ENCODE measurements at places on chromosomes 13 and 19.
A peak's percentile ranks its signal among the peaks of the same experiment; 100 is the strongest.

- peak; percentile 99 for DNase-seq
Measured at GRCh38 chr19:17555480-17555928, at the start of gene COLGALT1. Gene COLGALT1 (plus strand): TSS chr19:17555649. CDS start chr19:17555714, 65 bp downstream.

DNA sequence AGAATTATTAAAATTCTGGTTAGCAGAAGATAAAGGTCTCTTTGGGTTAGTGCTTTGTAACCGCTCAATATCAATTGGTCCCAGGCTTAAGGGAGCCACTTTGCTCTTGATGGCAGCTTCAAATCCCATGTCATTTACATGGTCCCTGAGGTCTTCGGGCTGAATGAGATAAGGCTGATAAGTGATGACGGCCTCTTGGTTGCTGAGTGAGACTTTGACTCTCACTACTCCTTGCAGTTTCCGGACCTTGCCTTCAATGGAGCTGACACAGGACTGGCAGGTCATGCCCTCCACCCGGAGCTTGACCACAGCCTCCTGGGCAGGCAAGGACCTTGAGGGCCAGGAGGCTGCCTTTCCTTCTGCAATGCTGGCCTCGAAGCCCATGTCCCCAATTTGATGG, 36.8 kb downstream of the ATP7B start:
- no peak for DNase-seq

GRCh38 chr13:51499841-51500240, 47.0 kb upstream of the INTS6 start:
- no peak for DNase-seq

DNA sequence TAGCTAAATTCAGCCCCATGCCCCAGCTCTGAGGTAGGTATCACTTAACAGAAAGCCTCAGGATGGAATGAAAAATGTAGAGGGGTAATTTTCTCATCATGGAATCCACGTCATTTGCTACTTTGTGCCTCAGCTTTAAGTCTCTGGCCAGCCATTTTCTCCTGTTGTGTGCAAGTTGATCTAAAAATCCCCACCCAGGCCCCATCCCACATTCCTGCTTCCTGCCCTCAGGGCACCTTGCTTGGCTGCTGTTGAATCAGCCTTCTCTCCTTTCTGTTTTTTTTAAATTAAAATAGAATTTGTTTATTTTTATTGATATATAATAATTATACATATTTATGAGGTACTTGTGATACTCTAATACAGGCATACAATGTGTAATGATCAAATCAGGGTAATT, 179.9 kb upstream of the TSHZ3 start:
- DNase-seq: no peak

DNA sequence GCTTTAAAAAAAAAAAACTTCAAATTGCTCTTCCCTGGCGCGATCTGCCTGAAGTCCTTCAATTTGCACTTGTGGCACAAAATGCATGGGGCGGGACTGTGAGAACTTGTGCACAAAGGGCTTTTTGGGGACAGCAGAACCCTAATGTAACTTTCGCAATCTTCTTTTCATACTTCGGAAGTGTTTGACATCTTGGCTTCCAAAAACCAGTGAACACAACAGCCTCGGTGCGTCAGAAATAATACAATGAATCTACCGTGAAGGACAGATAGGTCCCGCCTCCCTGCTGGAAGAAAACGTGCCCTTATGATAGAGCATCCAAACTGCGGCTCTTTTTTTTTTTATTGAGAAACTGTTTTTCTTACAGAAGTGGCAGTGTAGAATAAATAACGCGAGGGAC, 36.6 kb downstream of the KLF2 start:
- DNase-seq: no peak

DNA sequence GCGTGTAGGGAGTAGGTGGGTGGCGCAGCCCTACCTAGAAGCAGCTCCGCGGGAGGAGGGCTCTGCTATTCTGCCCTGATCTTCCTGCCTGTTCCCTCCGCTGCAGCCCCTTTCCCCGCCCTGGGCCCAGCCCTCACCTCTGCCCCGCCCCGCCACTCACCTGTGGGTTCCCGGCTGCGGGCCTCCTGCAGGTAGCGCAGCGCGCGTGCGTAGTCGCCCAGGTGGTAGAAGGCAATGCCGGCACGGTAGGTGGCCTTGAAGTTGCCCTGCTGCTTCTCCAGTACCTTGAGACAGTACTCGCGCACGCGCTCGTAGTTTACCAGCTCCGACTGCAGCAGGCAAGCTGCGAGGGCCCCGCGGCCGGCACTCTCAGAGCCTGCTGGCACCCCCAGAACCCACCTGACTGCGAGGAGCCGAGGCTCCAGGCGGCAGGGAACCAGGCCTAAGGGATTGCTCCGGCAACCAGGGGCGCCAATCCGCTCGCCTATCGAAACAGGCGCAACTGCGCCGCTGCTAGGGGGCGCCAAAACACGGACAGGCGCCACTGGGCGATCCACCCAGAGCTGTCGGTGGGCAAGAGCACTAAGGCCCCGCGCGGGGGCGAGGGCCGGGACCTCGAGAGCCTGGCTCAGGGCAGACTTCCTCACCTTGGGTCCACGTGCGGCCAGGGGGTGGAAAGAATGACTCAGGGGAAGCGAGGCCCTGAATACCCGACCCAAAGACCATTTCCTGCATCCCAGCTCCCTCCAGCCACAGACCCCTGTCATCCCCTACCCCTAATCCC, 965 bp downstream of the TTC9B start:
- no peak for DNase-seq

DNA sequence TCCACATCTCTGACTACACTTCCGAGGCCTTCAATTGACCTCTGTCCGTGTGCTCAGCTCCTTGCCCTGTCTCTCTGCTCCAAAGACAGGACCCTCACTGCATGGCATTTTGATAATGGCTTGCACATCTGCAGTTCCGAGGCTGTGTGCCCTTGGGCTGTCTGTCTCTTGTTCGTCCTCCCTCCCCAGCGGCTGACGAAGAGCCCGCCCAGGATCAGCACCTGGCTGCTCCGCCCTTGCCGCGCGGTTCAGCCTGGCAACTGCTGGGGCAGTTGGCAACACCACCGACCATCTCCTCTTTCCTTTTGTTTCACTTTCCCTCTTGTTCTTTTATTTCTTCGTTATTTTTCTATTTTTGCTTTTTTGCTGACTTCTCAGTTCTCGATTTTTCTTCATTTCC, 270.4 kb downstream of the TEX29 start:
- DNase-seq: no peak

GRCh38 chr19:1296078-1296477, 10.4 kb downstream of the EFNA2 start:
- DNase-seq: no peak

GRCh38 chr13:84431646-84432045, 549.4 kb upstream of the SLITRK1 start:
- DNase-seq: no peak

GRCh38 chr13:98751861-98752466, 508 bp downstream of the SLC15A1 start:
- peak; percentile 74 for DNase-seq

DNA sequence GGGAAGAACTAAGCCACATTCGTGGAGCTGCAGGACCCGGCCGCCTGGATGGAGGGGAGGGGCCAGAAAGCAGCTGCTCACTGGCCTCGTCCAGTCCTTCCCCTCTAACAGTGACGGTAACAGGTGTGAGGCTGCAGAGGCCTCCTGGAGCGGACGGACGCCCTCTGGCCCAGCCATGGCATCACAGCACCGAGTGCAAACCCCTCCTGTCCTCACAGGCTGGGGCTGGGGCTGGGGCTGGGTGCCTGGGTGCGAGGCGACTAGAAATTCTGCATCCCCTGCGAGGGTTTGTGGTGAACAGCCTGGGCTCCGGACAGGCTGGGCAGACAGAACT, 3.6 kb downstream of the MICOS13 start:
- DNase-seq: no peak

DNA sequence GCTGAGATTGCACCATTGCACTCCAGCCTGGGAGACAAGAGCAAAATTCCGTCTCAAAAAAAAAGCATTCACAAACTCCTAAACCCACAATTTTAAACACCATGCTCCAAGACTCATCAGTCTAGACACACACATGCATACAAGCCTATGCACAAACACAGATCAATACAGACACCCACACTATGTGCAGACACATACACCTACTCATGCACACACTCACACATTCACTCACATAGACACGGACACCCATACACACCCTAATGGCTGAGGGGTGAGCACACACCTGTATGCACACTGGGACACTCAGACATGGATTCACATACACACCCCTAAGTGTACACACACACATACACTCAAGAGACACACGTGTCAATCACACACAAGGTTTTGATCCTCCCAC, 9.3 kb downstream of the PNMA8B start:
- no peak for DNase-seq

- no peak for DNase-seq
Measured at GRCh38 chr13:90362707-90363106, 984.8 kb upstream of the MIR17HG start.

- DNase-seq: no peak
Measured at GRCh38 chr13:65836066-65836465, 1394.1 kb downstream of the PCDH9 start.

DNA sequence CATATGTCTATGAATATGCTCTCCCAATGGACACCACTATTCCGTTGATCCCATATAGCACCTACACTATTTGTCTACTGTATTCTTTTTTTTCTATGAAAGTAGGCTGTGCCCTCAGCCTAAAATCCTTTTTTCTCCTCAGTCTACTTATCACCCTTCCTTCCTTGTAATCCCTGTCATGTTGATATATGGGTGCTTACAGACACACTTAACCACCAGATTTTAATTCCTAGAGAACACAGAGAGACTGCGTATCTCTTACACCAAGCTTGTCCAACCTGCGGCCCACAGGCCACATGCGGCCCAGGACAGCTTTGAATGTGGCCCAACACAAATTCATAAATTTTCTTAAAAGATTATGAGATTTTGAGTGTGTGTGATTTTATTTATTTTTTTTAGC, 101.1 kb downstream of the ZAR1L start:
- DNase-seq: no peak

DNA sequence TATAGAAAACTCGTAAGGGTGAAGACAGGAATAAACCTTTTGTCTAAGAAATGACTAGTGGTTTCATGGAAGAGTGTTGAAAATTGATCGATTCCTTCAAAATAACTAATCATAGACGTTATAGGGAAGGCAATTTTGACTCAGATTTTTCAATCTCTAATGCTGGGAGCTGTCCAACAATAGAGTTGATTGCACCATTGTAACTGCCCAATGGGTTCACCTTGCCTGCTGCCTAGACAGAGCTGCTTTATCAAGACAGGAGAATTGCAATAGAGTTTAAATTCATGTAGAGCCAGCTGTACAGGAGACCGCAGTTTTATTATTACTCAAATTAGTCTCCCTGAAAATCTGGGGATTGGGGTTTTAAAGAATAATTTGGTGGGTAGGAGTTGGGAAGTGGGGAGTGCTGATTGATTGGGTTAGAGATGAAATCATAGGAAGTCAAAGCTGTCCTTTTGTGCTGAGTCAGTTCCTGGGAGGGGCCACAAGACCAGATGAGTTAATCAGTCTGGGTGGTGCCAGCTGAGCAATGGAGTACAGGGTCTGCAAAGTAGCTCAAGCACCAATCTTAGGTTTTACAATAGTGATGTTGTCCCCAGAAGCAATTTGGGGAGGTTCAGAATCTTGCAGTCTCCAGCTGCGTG, 16.8 kb upstream of the ADGRE2 start:
- DNase-seq: no peak

DNA sequence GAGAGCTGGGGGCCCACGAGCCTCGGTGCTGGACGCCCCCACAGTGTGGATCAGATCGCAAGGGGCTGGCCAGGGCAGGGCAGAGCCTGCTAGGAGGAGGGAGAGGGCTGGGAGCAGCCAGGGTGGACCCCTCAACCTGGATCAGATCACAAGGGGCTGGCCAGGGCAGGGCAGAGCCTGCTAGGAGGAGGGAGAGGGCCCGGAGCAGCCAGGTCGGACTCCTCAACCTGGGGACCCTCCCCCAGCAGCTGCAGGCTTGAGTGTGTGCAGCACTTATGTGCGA, 126.6 kb downstream of the KDM4B start:
- no peak for DNase-seq

DNA sequence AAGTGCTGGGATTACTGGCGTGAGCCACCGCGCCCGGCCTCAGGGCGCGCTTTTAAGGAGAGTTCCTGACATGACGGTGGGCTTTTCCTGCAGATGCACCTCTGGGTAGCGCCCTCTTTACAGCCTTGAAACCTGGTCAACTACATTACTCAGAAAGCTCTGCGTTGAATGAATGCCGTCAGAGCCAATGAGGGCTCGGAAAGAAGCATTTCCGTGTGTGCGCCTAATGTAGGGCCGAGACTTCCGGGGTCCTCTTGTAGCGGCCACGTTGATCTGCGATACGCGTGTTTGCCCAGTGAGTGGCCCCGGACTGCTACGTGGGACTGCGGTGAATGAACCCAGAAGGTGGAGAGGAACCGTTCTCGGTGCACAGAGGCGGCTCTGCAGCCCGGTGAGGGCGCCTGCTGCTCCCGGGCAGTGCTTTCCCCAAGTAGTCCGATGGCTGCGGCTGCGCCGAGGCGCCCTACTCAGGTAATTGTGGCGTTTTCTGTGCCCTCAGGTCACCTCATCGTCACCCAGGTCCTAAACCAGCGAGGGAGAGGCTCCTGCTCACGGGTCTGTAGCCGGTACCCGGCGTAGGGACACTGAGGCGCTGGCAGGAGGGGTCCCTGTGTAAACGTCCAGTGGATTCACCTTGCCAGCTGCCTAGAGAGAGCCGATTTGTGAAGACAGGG, 4.9 kb upstream of the ZNF552 start:
- peak; percentile 94 for DNase-seq

DNA sequence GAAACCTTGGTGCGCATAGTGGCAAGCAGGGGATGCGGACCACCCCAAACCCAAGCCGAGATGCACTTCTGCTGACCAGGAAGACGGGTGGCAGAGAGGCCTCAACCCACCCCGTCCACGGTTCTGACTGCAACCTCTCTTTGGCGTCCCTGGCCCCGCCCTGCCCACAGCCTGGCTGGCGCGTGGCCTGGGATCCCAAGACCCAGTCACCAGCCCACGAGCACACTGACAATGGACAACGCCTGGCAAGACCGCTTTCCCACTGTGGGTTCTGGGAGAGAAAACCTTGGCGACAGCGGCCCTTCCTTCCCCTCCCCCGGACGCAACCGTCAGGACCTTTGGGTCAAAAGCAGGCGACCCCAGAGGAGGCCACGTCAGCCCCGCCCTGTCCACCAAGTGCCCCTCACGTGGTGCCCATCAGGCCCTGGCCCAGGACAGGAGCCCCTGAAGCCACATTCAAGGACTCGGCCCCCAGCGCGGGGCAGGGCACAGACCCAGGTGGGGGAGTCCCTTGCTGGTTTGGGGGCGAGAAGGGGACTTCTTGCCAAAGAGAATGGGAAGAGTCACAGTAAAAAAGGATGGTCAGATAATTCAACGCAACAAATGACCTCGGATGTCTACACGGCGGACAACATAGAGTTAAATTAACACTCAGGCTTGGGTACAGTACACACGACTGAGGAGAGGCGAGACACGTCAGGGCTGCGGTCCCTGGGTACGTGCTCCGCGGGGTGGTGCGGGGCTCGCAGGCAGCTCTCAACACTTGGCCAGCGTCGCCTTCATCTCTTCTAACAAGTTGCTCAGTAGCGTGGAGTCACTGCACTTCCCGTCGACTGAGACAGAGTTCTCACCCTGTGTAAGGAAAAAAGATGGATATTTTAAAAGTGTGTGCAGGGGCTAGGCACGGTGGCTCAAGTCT, 5.0 kb downstream of the IZUMO4 start:
- DNase-seq: no peak
